ENCODE measurements at places on chromosomes 7 and 10. TPM values are rescaled to one million over a fixed set of nuclear protein-coding genes. Genes with fewer than 3 reads are reported as not detected.

DNA sequence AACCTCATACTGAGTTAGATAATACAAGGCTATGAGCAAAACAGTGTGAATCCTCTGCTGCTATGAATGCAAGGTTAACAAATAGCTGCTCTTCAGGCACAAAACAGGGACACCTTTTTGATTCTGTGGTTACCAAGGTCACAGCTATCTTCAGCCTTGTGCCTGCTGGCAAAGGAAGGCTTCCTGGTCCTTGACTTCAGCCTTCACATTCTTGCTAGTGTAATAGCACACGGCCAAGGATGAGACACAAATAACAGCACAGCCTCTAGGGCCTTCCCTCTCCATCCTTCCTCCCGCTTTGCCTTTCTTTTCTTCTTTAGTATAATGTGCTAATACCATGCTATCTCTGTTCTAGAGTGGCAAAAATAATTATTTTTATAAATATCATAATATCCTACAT, 130.6 kb upstream of the CAV2 start:
- no peak for DNase-seq

- DNase-seq, result no peak
Observed at GRCh38 chr7:34156336-34156735, 251.0 kb downstream of the BMPER start.

The FXYD4 gene
- total RNA-seq, result not detected

The TET1 gene
- 8.9 TPM for total RNA-seq

- no peak for DNase-seq
Observed at GRCh38 chr7:28044825-28045224, 135.8 kb downstream of the JAZF1 start.

GRCh38 chr7:106283501-106283830, 1.3 kb downstream of the NAMPT start:
- DNase-seq, result no peak

The SPDYE2 gene
- total RNA-seq, result not detected

DNA sequence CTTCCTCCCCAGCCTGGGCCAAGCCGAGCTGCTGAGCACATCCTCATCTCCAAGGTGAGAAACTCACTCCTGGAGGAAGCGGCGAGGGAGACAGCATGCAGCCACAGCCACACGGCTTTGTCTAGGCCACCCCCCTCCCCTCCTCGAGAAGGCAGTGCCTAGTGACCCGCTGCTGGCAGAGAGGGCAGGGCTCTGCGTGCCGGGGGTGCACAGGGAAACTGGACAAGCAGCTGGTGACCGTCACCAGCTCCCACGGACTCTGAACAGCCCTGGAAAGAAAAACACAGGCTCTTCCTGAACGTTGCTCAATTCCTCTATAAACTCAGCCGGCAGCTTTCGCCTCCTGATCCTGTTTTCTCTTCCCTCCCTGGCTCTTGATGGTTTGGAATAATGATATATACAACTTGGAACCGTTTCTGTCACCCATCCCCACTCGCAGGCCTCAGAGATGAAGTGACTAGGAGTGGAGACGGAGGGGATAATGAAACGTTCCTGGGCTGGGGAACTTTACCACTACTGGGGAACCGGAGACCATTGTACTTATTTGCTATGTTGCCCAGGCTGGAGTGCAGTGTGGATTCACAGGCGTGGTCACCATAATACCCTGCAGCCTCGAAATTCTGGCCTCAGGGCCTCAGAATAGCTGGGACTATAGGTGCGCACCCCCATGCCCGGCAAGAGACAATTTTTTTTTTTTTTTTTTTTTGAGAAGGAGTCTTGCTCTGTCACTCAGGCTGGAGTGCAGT, 19.3 kb downstream of the PAPOLB start:
- DNase-seq, result peak; percentile 30

- DNase-seq, result no peak
Observed at GRCh38 chr7:103142494-103142893, 6.4 kb downstream of the NAPEPLD start.
